ENCODE measurements at places on chromosomes 3 and 15.

DNA sequence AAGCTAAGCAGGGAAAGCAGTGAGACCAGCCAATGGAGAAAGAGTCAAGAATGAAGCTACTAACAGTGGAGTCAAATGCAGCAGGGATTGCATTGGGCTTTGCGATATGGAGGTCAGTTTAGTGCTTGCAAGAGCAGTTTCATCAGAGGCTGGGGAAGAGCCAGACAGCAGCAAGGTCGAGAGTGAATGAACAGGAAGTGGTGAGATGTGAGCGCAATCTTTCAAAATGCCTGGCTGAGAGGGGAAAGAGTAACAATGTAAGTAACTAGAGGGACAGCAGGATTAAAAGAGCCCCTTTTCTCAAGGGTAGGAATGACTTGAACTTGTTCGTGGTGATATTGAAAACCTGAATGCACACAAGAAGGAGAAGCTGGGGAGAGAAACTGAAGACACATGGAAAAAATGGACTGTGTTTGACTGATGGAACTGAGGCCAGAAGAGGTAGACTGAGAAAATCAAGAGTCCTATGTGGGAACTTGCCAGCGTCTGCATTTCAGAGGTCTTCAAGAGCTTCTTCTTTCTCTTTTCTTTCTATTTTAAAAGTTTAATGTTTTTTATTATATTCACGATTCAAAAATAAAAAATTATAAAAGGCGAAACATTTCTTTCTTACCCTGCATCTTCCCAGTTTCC is 30.6 kb upstream of the GPR160 start:
- peak; percentile 70 for DNase-seq

DNA sequence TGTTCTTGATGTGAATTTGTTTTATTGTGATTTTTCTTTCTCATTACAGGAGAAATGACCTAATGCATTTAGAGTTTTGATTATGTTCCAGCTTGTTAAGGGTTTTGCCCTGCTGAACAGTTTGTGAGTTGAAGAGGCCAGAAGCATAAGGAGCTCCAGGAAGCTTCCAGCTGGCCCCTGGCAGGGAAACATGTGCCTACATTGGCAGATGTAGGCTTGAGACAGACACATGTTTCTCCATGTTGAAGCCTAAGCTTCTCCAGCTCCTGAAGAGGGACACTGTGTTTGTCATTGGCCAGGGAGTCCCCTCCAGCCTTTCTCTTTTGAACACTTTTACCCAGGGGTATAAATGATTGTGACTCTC is 88.4 kb downstream of the ASB7 start:
- DNase-seq, result no peak

DNA sequence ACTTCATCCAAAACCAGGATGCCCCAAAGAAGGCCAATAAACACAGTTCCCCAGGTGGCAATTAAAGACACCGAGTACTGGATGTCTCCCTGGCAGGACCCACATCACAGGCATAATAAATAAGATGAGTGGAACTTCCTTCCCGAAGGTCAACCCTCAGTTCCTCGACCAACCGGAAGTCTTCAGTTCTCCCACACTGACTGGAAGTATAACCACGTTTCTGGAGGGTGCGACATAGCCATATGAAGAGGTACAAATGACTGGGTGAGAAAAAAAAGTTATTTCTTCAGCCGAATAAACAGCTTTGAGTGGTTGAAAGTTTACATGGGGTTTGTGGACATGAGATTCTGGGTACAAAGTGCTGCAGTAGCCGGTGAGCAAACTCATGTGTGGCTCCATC is 34.6 kb upstream of the MUC13 start:
- DNase-seq, result no peak

DNA sequence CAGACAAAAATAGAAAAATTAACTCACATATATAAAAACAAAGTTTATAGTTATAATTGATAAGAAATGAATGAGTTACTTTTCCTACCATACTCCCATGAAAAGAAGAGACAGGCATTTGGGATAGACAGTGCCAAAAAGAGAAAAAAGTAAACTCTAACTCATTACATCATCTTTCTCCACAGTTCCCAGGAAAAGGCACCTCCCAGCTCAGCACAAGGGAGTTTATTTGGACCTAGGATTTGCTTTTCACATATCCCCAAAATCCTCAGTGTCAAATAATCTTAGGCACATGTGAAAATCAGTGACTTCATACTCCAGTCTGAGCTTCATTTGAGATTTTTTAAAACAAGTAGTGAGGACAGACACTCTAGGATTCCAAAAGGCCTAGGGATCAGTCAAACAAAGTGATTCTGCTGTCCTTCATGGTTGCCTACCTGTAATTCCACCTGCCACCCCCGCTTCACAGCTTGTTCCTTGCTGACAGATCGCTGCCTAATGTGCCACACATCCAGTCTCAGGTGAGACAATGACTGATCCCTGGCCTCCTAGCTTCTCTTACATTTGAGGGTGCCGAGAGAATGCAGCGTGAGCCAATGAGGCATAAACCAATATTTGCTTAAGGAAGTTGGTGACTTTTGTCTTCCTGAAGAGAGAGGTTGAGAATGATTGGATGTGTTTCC is 573.7 kb downstream of the TBL1XR1 start:
- DNase-seq, result no peak

GRCh38 chr3:150738688-150739087 is 24.3 kb downstream of the SIAH2 start:
- no peak for DNase-seq

- no peak for DNase-seq
Measured at GRCh38 chr3:111619833-111620232, 24.7 kb upstream of the ZBED2 start.

DNA sequence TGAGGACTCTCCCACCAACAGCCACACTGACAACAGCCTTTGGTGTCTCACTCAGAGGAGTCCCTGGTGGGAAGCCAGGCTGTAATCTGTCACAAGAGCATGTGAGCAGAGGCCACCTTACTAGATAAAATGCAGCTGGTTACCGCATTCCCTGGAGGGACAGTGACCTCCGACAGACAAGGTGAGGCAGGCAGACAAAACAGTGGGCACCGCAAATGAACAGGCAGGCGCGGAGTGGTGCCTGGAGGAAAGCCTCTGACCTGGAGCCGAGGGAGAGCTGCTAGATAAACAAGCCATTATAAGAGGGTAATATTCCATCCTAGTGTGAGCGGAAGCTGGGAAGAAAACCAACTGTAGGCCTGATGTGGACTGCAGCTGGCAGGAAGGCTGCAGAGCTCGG is 736.4 kb downstream of the FHIT start:
- no peak for DNase-seq
